RCC 7860 (cell line): ENCODE measurements at places on chromosomes 3 and 15.
A peak's percentile ranks its signal among the peaks of the same experiment; 100 is the strongest.

- DNase-seq = no peak
Observed at GRCh38 chr15:64001148-64001547, 45.1 kb downstream of the DAPK2 start.

- peak; percentile 69 for DNase-seq
Observed at GRCh38 chr3:160169139-160169976, 55.9 kb upstream of the C3orf80 start.

GRCh38 chr3:135261916-135262315, 466.9 kb downstream of the EPHB1 start:
- no peak for DNase-seq

DNA sequence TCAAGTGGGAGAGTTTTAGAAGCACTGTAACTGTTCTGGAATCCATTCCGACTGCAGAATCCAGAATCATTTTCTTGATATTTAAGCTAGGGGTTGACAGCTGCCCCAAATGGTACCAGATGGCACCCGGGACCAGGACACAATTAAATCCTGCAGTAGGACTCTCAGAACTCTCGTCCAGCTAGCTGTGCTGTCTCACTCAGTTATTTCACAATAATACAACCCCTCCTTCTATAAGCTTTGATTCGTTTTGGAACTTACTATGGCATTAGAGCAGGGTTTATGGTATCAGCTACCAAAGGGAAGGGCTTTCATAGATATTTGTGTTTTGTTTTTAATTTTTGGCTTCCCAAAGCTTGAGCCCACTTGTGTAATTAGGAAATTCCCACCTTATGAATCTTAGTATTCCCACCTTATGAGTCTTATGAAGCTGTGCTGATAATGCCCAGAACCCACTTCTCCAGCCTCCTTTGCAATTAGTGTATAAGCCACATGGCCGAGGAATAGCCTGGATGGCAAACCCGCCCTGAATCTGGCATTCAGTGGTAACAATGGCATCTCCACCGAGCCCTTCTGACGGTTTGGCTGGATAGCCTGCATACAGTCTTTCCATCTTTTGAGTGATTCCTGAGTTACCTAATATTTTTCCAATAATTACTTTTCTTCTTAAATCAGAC, 120.1 kb downstream of the UACA start:
- DNase-seq = no peak

- no peak for DNase-seq
Observed at GRCh38 chr15:87347806-87348515, 908.6 kb downstream of the NTRK3 start.

DNA sequence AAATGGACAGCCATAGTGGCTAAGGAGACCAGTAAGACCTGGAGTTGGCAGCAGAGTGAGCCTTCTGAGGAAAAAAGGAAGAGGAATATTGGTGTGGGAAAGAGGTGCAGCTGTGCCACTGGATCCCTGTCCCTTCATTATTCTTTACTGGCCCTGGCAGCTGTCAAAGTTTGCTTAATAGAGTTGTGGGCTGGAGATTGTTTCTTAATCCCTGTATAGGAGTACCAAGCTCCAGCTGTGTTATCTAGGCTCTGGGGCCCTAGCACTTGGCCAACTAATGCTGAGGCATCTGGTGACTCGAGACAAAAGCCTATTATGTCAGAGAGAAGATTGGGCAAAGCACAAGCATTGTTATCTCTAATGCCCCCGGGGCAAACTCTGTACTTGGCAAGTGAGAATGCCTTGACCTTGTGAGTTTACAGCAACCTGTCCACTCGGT, 61.4 kb downstream of the ZNF609 start:
- DNase-seq = no peak

DNA sequence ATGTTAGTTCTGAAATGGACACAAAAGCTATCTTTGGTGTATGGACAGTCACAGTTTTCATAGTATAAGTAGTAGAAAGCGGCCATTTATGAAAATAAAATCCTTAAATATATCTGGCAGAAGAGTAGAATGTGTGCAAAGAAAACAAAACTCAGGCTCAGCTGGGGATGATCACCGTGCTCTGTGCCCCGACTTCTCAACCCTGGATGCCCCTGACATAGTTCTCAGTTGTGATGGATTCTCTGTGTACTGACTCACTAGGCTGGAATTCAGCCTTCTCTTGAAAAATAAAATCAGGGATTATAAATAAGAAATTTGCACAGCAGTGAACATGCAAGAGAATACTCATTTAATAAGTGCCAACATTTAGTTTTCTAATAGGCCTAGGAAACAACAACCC, 925.1 kb upstream of the NR2F2 start:
- DNase-seq = no peak

DNA sequence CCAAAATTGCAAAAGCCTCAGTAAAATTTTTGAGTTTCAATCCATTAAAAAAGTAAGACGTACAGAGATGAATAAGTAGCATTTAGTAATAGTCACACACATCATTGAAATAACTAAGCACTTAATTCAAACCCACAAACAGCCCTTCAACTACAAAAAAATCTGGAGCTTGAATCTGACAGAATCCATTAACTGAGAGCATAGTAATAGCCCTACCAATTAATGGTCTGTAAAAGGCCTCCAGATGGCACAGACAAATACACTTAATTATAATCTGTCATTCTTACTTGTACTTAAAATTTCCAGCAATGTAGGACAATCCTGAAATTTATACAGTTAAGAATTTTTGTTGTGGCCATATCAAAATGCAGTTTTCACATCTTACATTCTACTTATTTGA, 246.9 kb downstream of the VGLL3 start:
- no peak for DNase-seq

DNA sequence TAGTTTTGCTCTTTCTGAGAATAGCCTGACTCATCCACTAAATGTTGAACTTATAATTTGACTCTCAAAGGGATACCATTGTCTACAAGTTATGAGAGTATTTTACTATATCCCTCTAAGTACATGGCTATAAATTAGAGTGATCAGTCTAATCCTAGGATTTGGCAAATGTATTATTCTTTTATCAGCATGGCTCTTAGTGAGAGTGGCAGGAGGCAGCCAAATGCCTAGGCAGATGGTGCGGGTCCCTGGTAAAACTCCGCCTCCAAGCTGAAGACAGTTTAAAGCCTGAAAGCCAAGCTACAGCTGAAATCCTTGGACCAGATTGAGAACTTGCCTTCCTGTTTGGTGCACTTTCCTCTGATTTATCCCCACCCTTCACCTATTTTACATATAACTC, 631.8 kb downstream of the SQOR start:
- DNase-seq = no peak
